ENCODE measurements at places on chromosomes 2 and 18.
A peak's percentile ranks its signal among the peaks of the same experiment; 100 is the strongest.

GRCh38 chr2:5693287-5694201 lies 1.4 kb downstream of the SOX11 start:
- DNase-seq: no peak

DNA sequence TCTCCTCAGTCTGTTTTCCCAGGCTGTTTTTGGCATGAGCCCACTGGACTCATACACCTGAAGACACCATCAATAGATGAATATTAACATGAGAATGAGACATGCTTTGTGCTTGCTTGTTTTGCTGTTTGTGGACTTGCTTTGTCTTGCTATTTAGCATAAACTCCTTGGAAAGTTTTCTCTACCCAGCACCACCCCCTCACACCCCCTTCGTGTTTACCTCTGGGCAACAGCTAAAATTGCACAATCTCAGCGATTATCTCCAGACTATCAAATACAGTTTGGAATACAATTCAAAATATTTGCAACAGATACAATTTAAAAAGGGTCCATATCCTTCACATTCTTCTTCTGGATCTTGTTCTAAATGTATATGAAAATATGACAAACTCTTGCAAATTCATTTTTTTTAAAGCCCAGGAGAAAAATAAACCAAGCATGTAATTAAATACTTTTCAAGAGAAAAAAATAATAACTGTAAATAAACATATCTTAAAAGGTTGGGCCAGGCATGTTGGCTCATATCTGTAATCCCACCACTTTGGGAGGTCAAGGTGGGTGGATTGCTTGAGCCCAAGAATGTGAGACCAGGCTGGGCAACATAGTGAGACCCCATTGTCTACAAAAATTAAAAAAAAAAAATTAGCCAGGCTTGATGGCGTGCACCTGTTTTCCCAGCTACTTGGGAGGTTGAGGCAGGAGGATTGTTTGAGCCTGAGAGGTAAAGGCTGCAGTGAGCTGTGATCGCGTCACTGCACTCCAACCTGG lies 32.3 kb upstream of the PMAIP1 start:
- DNase-seq: no peak

GRCh38 chr2:55431982-55432627 lies 12.4 kb upstream of the CCDC88A start:
- peak; percentile 42 for DNase-seq

GRCh38 chr2:38091760-38092159 lies 15.8 kb upstream of the CYP1B1 start:
- no peak for DNase-seq

GRCh38 chr2:111121028-111121827 lies 514 bp downstream of the BCL2L11 start:
- peak; percentile 84 for DNase-seq

DNA sequence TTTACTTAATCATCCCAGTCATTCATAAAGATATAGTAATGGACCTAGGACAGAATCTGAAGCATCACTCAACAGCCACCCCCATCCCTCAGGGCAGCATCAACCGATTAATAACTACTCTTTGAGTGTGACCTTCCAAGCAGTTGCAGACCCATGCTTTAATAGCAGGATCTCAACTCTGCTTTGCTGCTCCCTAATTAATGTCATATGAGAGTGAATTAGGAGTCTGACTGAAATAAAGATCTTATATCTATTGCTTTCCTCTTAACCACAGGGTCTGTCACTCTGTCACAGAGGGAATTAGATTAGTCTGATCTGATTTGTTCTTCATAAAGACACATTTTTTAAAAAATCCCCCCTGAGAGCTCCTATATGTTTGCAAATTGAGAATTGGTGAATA lies 46.1 kb upstream of the LRP1B start:
- DNase-seq: no peak

DNA sequence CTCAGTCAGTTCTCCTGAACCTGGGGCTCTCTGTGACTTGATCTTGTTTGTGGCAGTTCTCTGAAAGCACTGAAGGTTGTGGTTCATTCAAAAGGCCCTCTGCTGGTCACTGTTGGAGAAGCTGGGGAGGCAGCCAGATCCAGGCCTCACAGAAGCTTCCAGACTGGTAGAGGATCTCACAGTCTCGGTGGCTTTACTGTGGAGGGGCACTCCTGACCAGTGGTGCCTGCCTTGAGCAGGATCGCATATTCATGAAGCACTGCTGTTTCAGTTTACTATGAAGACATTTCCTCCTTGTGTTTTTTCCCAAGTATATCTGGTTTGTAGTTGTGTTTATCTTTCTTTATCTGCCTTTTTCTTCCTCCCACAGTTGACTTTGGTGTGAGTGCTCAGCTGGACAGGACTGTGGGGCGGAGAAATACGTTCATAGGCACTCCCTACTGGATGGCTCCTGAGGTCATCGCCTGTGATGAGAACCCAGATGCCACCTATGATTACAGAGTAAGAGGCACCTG lies 133.9 kb downstream of the MAP4K4 start:
- DNase-seq: peak; percentile 63

- no peak for DNase-seq
Observed at GRCh38 chr2:232974396-232974795, 38.7 kb downstream of the NGEF start.

- DNase-seq: no peak
Observed at GRCh38 chr18:58213440-58213839, 169.4 kb downstream of the NEDD4L start.

DNA sequence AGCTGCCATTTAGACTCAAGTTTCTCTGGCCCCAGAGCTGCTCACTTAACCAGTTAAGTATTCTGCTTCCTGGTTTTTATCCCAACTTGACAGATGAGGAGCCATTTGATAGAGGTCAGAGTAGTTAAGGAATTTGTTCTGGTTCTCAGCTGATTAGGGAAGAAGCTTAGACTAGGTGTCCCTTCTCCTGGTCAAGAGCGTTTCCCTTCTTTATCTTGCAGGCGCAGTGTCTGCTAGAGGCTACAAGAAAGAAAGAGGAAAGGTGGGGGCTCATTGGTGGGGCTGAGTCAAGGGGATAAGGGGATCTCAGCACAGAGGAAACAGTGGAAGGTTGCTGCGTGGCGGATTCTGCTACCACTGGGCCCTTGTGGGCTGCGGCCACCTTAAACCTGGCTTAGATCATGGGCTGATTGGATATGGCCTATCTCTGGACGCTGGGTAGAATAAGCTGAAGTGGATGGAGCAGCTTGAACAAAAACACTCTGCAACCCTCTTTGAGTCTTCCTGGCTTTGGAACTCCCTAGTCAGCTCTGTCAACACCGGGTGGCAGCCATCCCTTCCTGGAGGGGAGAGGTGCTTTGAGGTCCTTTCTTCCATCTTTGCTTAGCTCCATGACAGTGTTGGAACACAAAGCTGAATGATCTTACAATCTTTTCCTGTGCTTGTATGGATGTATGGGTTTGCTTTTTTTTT lies 70.8 kb downstream of the QPCT start:
- no peak for DNase-seq

GRCh38 chr2:10920764-10921388 lies 9.1 kb downstream of the KCNF1 start:
- DNase-seq: no peak

All from erythroblast (primary cell).